ENCODE measurements at places on chromosomes 4 and X.

GRCh38 chr4:95153182-95153581 lies 395.4 kb downstream of the BMPR1B start:
- DNase-seq: no peak

DNA sequence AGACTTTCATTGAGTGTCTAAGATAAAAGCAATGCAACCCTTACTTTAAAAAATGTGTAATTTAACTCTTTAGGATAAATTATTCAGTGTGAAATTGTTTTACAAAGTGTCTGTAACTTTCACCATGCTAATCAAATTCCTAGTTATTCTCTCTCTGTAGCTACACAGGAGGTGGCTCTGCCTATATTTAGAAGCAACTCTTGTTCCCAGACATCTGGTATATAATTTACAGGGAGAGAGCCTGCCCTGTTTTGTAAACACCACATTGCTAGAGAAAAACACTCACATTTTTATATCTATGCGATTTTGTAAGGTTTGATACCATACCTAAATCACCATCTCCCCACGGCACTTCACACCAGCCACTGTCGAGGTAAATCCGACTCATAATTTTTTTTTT lies 35.5 kb upstream of the SPATA4 start:
- DNase-seq: no peak

GRCh38 chrX:23465105-23465791 lies 130.6 kb downstream of the PTCHD1 start:
- no peak for DNase-seq

DNA sequence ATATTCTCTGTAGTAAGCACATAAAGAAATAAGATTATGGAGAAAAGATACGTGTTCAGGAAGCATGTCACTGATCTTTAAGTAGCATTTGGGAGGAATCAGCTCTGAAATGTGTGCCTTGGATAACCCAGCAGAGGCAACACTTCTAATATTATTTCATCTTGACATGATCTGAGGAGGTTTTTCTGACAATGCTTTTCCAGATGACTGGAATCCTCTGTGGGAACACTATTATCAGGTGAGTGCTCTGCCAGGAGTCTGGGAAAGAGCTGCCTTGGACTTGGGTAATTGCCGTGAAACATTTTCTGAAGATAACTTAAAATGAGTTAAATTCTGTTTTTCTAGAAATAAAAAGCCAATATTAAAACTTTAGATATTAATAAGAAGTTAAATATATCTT lies 78.2 kb upstream of the QRFPR start:
- no peak for DNase-seq

DNA sequence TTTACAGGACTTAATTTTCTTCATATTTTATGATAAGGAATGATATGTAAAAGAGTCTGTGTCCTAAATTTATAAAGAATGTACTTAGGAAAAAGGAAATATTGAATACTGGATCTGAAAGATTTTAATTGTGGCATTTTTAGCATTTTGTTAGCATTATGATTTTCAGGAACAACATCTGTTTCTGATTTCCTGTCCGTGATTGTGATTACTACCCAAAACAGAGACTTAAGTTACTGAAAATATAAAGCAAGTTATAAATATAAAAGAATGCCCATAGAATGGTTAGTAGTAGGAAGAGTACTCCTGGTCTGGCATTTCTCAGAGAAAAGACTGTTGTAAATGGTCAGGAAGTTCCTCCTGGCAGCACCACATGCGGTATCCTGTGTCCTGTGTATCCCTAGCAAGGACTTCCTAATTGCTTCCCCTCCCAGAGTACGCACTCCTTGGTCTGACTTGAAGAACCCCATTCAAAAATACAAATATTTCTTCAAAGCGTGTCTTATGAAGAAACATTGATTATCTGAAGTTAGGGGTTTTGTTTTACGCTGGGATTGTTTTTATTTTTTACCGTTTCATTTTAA lies 88.9 kb downstream of the RS1 start:
- no peak for DNase-seq

GRCh38 chr4:87079967-87080366 lies 140.5 kb downstream of the KLHL8 start:
- DNase-seq: no peak

DNA sequence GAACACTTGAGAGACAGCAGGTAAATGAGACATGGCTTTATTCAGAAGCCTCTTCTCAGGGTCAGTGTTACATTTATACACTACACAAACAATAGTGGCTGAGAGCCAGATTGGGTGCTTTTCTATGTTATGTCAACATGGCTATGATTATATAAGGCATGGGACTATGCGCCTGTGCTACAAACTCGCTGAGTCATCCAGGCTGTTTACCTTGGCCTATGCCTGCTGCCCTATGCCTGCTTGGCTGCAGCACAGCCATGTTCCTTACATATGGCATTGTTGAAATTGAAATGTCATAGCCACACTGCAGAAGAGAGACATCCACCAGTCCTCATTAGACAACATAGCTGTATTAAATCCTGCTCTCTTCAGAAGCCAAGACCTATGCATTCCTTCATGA lies 236.3 kb upstream of the NWD2 start:
- DNase-seq: no peak

- DNase-seq: peak; percentile 16
Measured at GRCh38 chr4:48341776-48342605, 662 bp downstream of the SLAIN2 start.

- no peak for DNase-seq
Measured at GRCh38 chrX:149757206-149758067, 16.4 kb upstream of the HSFX1 start.

GRCh38 chrX:134592303-134592702 lies 66.0 kb downstream of the PLAC1 start:
- no peak for DNase-seq

DNA sequence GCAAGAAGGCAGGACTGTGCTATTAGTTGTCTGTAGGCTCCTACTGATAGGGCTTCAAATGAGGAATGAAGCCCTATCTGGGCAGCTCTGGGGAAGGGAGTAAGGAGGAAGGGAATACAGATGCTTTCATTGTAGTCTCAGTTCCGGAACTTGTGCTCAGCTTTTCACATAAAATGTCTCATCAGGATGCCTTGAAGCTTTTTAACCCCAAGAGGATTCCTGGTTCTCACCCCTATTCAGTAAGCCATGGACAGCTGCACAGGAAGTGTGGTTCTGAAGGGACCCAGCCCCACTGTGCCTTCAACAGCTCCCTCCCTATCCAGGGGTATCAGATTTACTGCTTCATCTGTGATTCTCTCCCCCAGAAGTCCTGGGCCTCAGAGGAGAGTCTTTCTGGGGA lies 5.0 kb downstream of the ARMCX5 start:
- DNase-seq: no peak

DNA sequence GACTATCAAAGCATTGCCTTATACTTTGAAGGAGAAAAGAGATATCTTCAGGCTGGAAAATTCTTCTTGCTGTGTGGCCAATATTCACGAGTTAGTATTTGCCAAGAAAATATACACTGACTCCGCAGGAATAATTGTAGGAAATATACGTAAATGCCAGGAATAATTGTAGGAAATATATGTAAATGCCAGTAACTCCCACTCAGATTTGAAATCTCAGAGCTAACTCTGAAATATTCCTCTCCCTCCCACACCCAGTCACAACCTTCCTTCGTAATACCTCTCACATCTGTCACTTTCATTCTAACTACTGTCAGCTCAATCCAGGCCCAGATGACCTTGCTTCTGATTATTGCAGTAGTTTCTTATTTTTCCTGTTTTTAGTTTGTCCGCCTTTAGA lies 73.5 kb downstream of the WDR19 start:
- no peak for DNase-seq

GRCh38 chr4:179530958-179531357 lies 2088.7 kb upstream of the AGA start:
- DNase-seq: no peak

- no peak for DNase-seq
Measured at GRCh38 chrX:53211391-53211978, 13.5 kb downstream of the KDM5C start.

- DNase-seq: no peak
Measured at GRCh38 chrX:37083880-37084279, 75.7 kb downstream of the FAM47C start.

GRCh38 chrX:97016106-97016505 lies 132.4 kb downstream of the RPA4 start:
- no peak for DNase-seq

GRCh38 chrX:142891046-142891445 lies 134.7 kb upstream of the SPANXN4 start:
- no peak for DNase-seq

- no peak for DNase-seq
Measured at GRCh38 chr4:41878170-41878969, 56.9 kb upstream of the TMEM33 start.

GRCh38 chr4:117400039-117400835 lies 314.9 kb upstream of the TRAM1L1 start:
- no peak for DNase-seq

DNA sequence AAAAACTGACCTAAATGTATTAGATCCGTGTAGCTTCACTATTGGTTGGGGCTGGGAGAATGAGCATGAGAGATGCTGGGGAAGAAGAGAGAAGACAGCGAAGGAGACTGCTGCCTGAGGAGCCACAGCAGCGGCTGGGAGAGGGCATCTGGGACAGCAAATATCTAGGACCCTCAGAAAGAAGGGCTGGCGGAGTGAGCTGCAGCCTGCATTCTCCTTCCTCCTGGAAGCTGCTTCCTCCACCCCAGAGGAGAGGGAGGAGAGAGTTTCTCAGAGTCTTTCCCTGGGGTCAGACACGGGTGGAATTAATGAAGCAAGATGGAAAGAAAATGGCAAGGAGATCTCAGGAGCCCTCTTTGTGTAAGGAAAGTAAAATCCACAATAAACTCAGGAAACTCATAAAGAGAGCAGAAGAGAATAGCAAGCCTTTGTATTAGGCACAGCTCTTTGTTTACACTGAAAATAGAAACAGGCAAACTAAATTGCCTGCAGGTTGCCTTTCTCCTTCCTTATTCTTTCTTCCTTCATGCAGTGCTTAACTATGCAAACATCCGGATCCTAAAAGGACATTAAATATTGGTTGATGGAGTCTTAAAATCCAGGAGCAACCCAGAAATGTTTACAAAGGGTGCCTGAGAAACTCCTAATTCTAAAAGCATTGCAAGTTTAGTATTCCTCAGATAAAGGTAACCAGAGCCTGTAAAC lies 130.3 kb upstream of the GALNT7 start:
- no peak for DNase-seq

DNA sequence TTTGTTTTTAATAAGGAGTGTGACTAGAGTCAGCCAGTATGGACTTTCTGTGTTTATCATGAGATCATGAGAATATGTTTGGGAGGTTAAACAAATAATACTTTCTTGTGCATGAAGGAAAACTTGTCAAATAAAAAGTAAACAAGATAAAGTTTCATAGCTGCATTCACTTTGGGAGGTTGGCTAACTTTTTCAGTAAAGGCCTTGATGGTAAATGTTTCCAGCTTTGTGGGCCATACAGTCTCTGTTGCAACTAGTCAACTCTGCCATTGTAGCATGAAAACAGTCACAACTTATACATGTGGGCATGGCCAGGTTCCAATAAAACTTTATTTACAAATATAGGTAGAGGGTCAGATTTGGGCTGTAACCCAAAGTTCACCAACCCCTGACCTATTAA lies 150.4 kb downstream of the MID1 start:
- DNase-seq: no peak

DNA sequence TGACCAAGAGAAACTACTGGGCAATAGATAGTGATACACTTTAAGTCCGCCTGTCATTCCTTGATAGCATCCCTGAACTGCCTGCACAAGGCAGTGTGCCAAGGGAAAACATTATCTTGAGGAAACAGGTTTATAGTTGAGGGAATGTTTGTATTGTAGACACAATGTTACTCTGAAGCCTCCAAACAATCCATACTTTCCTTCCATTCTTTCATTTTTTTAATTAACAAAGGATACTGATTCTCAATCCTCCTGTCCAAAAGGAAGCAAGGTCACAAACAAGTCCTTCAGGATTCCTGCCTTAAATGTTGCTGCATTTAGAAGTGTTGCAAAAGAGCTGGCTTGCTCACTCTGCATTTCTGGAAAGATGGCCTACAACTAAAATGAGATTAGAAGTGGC lies 61.7 kb upstream of the PRSS48 start:
- no peak for DNase-seq

GRCh38 chrX:40579900-40580536 lies 752 bp upstream of the ATP6AP2 start:
- no peak for DNase-seq

DNA sequence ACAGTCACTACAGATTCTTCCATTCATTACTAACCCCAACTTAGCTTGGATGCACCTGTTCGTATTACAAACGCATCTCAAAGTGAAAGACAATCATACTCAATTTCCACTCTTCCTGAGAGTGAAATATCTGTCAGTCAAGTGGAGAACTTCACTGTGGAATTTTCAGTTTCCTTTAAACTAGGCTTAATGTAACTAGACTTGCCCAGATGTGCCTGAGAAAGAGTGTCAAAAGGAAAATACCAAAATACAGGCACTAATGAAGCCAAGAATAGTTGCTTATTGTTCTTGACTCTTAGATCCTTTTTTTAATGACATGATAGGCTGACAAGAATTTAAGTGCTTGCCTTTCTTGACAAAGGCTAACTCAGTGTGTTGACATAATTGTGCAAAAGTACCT lies 72.4 kb upstream of the NR3C2 start:
- no peak for DNase-seq

GRCh38 chr4:15749001-15749400 lies 29.1 kb upstream of the CD38 start:
- no peak for DNase-seq

GRCh38 chrX:23756165-23756564 lies 13.1 kb upstream of the ACOT9 start:
- peak; percentile 6 for DNase-seq

Measured in activated CD4-positive, alpha-beta T cell treated with anti-CD3 and anti-CD28 coated beads, Interleukin-2, amount 50 U/mL, for 24 hours (primary cell).